Hepatic stellate cell (primary cell): ENCODE measurements at places on chromosomes 16 and 17.
A peak's percentile ranks its signal among the peaks of the same experiment; 100 is the strongest.

GRCh38 chr16:84183911-84184591 lies 2.8 kb downstream of the TAF1C start:
- DNase-seq: peak; percentile 53

DNA sequence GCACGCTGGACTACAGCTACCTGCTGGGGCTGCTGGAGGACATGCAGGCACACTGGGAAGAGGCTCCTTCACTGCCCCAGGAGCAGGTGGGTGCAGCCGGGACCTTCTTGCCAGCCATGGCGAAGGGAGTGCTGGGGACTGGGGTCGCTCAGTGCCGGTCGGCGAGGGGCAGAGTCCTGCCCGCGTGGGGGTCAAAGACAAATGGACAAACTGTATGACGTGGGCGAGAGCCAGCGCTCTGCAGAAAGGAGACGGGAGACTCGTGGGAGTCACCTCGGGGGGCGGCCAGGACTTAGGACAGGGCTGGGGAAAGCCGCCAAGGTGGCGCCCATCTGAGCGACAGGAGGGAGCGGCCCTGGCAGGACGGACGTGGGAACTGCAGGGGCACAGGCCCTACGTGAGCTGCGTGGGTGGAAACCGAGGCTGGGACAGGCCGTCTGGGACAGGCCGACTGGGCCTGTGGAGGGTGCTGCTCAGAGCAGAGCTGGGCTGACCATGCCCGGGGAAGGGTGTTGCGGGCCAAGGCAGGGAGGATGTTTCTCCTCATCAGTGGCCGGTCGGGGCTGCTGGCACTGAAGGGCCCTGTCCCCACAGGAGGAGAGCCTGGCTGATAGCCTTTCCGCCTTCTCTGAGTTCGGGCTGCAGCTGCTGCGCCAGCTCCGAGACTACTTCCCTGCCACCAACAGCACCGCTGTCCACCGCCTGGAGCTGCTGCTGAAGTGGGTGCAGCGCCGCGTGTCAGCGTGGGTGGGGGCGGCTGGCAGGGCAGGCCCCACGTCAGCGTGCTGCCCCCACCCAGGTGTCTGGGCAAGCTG lies 8.0 kb downstream of the TSR3 start:
- DNase-seq: no peak

DNA sequence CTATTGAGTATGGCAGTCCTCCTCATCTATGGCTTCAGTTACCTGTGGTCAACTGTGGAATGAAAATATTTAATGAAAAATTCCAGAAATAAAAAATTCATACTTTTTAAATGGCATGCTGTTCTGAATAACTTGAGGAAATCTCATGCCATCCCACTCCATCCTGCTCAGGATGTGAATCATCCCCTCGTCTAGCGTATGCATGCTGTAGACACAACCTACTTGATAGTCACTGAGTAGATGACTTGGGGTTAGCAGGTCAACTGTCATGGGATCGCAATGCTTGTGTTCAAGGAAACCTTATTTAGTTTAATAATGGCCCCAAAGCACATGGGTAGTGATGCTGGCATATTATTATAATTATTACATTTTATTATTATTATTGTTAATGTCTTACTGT lies 4.8 kb upstream of the VAC14 start:
- peak; percentile 73 for DNase-seq

- DNase-seq: no peak
Measured at GRCh38 chr16:19582050-19582831, 26.7 kb downstream of the VPS35L start.
